Activated naive CD4-positive, alpha-beta T cell (primary cell): ENCODE measurements at places on chromosomes 13 and 19.

- DNase-seq, result no peak
Measured at GRCh38 chr13:27043013-27043412, 128.6 kb downstream of the USP12 start.

DNA sequence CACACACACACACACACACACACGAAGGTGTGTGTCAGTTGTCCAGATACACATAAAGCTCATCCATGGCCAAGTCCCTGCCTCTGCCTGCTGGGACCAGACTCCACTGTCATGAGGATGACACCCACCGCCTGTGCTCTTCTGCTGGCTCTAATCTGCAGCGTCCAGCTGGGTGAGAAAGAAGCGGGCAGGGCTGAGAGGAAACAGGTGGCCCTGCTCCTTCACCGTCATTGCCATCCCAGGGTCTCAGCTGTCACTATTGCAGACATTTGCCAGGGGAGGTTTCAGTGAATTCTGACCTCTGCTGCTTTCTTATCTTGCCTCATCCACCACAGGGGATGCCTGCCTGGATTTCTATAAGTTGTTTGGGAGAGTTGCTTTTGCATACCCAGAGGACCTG, 31.4 kb downstream of the SCGB2B2 start:
- DNase-seq, result no peak

DNA sequence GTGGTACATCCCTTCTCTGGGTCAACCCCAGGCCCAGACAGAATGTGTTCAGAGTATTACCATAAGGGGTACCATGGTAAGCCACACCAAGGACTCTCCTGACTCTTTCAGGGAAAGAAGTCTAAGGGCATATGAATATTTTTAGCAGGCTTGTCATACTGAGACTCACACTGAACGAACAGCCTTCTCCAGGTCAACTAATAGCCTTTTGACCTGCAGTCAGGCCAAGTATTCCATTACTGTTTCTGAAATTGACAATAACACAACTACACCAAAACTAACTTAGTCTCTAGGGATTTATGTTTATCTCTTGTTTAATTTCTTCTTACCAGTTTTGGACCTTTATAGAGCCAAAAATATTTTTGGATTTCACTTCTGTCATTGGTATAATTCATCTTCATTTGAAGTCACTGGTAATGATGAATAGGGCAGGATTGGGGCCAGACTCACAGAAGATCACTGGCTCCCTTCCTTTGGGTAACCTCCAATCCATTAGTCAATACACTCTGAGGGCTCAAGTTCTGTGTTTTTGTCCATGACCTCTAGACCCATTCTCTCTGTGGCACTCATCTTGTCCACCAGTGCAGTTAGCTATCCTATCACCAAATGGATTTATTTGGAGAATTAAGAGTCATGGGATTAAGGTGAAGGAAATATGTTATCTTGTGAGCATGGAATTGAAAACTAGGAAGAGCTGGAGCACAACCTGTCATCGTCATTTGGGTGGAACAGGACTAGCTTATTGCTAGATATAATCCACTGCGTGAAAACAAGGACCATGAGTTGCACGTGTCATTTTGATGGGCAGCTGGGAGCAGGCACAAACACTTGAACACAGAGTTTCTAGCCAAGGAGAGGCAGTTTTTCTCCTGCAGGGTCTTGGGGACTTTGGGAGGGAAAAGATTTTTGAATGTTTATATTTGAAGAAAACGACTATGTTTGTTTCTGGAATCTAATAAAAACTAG, 313.3 kb downstream of the DCLK1 start:
- no peak for DNase-seq

DNA sequence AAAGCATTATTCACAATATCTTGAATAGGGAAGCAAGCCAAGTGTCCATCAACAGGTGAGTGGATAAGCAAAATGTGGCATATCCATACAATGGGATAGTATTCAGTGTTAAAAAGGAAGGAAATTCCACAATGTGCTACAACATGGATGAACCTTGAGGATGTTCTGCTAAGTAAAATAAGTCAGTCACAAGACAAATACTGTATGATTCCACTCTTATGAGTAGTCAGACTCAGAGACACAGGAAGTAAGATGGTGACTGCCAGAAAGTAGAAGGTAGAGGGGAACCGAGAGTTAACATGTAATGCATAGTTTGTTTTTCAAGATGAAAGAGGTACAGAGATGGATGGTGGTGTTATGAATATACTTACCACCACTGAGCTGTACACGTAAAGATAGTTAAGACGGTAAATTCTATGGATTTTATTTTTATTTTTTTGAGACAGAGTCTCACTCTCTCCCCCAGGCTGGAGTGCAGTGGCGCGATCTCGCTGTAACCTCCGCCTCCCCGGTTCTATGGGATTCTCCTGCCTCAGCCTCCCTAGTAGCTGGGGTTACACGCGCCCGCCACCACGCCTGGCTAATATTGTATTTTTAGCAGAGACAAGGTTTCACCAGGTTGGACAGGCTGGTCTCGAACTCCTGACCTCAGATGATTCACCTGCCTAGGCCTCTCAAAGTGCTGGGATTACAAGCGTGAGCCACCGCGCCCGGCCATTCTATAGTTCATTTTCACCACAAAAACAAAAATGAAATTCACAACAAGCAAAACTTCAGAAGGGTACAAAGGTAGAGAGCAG, 1.0 kb upstream of the CHAMP1 start:
- no peak for DNase-seq

- DNase-seq, result no peak
Measured at GRCh38 chr13:94851576-94851975, 139.2 kb upstream of the SOX21 start.

DNA sequence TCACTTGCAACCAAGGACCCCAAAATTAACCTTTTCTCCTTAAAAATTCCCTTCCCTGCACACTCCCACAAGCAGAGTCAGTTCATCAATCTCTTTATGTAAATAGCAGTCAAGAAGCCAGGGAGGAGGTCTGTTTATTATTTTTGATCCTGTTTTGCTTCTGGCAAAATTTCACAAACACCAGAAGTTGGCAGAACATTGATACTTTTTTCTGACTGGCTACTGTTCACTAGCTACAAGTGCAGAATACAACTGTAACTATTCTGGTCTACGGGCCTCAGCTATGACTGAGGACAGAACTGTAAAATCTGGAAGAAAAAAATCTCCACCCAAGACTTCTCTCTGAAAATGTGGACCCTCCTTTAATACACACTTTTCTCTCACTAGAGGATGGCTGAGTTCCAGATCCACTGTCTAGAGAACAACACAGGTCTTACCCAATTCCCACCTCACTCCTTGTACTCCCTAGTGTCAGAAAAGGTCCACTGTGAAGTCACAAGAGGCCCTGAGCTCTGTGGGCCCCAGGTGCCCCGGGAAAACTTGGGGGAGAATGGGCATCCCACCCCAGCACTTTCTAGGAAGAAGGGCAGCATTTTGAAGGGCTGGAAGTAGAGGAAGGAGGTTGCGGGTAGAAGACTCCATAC, 14.5 kb downstream of the STARD13 start:
- no peak for DNase-seq

DNA sequence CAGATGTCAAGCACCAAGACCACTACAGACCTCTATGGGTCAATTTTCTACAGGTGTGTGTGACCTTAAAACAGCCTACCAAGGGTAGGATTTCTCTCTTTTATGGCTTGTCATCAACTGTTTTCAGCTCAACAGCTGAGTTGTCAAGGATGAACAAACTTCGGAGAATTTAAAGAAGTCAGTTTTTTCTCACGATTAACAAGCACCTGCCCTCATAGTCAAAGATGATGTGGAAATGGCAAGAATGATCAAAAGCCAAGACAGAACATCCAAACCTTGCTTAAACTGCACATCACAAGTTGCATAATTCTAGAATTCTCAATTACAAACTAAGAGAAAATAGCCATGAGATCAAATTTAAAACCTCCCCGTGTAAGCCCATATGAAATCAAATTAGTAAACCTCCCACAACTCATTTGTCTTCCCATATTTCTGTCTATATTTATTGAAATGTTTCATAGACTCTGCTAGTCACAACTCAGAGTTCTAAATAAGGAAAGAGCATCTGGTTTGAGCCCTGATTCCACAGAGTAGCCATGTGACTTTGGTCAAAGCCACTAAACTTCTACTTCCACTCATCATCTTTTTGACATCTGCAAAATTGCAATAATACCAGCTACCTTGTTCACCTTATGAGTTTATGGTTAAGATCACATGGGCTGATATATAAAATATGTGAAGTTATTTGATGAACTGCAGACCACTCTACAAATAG, 521.5 kb upstream of the HTR2A start:
- no peak for DNase-seq

- no peak for DNase-seq
Measured at GRCh38 chr19:871446-872265, 12.2 kb downstream of the CFD start.

GRCh38 chr13:46961719-46962118, 64.9 kb upstream of the HTR2A start:
- DNase-seq, result no peak

DNA sequence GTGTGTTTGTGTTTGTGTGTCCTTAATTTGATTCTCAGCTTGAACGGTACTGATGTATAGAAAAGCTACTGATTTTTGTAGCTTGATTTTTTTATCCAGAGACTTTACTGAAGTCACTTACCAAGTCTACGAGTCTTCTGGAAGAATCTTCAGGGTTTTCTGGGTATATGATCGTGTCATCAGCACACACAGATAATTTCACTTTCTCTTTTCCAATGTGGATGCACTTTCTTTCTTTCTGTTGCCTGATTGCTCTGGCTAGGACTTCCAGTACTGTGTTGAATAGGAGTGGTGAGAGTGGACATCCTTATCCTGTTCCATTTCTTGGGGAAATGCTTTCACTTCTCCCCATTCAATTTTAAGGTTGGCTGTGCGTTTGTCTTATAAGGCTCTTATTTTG, 7.9 kb upstream of the LILRB1 start:
- DNase-seq, result no peak

- no peak for DNase-seq
Measured at GRCh38 chr19:6593651-6594416, 2.9 kb upstream of the CD70 start.

DNA sequence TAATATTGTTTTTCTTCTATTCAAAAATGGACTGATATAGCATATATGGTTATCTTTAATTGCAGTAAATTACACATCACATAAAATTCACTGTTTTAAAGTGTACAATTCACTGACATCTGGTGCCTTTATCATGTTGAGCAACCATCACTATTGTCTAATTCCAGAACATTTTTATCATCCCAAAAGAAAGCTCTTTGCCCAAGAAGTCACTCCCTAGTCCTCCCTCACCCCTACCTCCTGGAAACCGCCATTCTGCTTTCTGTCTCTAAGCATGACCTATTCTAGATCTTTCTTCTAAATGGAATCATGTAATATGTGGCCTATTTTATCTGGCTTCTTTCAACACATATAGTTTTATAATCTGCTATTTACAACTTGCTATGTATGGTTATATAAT, 525.6 kb downstream of the DCT start:
- no peak for DNase-seq

DNA sequence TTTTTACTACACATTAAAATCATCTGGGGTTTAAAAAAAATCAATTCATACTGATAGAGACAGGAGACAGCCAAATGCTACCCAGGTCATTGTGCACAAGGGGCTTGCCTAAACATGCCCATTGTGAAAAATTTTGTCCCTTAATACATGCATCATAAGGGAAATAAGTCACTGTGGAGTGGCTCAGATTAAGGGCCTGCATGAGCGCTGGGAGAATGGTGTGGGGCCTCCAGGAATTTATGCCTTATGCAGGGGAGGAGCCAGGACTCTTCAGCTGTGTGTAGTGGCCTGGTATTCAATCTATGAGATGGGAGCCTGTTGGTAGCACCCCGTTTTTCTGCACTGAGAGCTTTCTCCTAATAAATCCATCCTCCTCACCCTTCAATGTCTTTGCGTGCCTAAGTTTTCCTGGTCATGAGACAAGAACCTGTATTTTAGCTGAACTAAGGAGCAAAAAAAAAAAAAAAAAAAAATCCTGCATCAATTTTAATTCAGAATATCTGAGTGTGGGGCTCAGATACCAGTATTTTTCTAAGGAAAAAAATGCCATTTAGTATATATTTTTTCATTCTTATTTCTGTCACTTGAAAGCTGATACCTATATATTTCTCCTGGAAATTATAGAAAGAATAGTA, 997.6 kb upstream of the ATXN8OS start:
- no peak for DNase-seq

- no peak for DNase-seq
Measured at GRCh38 chr19:18225355-18225701, 910 bp downstream of the PDE4C start.

GRCh38 chr19:1429750-1430149, 8.4 kb upstream of the RPS15 start:
- no peak for DNase-seq

- no peak for DNase-seq
Measured at GRCh38 chr19:11693505-11694499, 44.9 kb downstream of the ZNF823 start.

DNA sequence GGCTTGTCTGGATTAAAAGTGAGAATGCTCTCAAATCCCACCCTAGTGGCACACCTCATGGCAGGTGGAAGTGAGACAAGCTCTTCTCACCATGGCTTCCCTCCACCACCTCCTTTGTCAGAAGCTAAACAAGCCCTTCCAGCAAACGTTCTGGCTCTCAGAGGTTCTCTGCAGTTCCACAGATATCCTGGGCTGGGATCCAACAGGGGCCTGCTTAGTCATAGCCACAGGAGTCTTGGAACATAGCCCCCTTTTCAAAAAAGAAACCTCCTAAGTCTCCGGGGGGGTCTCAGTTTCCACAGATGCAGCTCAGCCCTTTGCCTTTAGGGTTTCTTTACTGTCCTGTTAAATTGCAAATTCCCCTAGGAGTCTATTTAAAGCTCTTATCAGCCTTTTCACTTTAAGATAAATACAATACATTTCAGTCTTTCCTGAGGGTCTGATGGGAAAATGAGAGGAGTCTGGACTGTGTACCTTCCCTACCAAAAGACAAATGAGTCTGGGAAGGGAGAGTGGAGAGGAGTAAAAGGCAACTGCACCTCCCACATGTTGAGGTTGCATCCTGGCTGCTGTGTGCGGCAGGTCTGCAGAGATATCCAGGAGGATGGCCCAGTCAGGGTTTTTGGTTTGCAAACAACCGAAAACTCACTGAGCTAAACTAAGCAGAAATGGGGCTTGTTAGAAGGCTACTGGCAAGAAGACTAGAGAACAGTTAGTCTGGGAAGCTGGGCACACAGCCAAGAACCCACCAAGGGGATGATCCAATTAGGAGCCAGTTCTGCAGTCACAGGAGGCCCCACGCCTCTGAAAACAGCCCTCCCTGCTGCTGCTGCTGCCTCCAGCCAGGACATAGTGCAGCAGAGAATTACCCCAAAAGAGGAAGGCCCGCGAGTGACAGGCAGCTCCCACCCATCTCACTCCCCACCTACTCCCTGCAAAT, 41.4 kb upstream of the SERP2 start:
- no peak for DNase-seq
